Ovary (tissue), 10 donors: ENCODE measurements at places on chromosomes 11 and 22. TPM values are rescaled to one million over a fixed set of nuclear protein-coding genes. Genes with fewer than 3 reads are reported as not detected.

The BBOX1 gene
- total RNA-seq: 0.92 TPM

- no peaks in the 10 kb centered on the region for H3K36me3 ChIP-seq
- H3K4me1 ChIP-seq: no peaks in the 10 kb centered on the region
- H3K27me3 ChIP-seq: no peaks in the 10 kb centered on the region
- no peak for DNase-seq
- no peak overlapping the region for H3K4me3 ChIP-seq
Observed at GRCh38 chr11:76292583-76293188, 86.4 kb upstream of the WNT11 start.

- H3K4me3 ChIP-seq: no peak overlapping the region
- H3K27me3 ChIP-seq: no peaks in the 10 kb centered on the region
- H3K27ac ChIP-seq: no peak overlapping the region
- no peak for DNase-seq
- no peaks in the 10 kb centered on the region for H3K36me3 ChIP-seq
- no peaks in the 10 kb centered on the region for H3K4me1 ChIP-seq
Observed at GRCh38 chr22:43432883-43433415, 21.1 kb downstream of the MPPED1 start.

DNA sequence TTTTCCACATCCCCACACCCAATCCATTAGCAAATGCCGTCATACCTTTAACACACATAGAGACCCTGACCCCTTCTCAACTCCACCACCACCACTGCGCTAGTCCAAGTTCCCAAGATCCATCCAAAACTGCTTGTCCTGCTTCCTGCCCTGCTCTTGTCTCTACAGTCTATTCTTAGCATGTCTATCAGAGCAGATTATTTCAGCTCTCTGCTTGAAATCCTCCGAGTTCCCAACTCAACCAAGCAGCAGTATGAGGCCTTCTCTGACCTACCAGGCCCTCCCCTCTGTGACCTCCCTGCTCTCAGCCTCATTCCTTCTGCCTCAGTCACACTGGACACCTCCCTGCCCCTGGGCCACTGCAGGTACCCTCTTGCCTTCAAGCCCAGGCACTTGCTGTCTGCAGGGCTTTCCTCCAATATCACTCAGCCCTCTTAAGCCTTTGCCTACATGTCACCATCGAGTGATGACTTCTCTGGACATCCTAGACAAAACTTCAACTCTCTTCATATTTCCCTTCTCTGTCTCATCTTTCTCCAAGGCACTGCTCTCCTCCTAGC lies 134.6 kb downstream of the SPATA19 start:
- no peak overlapping the region for H3K4me3 ChIP-seq
- no peaks in the 10 kb centered on the region for H3K4me1 ChIP-seq
- H3K27me3 ChIP-seq: no peaks in the 10 kb centered on the region
- H3K36me3 ChIP-seq: no peaks in the 10 kb centered on the region
- DNase-seq: no peak

DNA sequence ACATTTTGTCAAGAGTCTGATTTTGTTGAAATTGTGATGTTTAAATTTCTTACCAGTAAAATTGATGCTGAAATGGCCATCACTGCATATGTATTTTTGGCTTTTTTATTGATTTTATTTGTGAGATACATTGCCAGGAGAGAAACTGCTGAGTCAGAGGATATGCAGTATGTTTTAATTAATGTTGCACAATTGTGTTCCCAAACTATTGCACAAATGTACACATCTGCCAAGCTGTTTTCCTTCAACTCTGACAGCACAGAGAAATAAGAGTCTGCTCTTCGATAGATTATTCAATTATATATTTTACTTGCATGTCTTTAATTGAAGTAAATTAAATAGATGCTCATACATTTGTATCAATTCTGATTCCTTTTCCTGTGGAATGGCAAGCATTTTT lies 640.2 kb upstream of the LUZP2 start:
- H3K27me3 ChIP-seq: no peaks in the 10 kb centered on the region
- no peaks in the 10 kb centered on the region for H3K36me3 ChIP-seq
- no peak overlapping the region for H3K27ac ChIP-seq

GRCh38 chr11:42255906-42256305 lies 796.5 kb upstream of the LRRC4C start:
- H3K27ac ChIP-seq: no peak overlapping the region
- H3K27me3 ChIP-seq: no peaks in the 10 kb centered on the region
- no peak overlapping the region for H3K4me3 ChIP-seq
- no peak for DNase-seq

The CDC45 gene
- 0.94 TPM for total RNA-seq
